ENCODE measurements at places on chromosomes 7 and 10.

- no peak for DNase-seq
Measured at GRCh38 chr10:114508376-114508775, 104.1 kb upstream of the AFAP1L2 start.

DNA sequence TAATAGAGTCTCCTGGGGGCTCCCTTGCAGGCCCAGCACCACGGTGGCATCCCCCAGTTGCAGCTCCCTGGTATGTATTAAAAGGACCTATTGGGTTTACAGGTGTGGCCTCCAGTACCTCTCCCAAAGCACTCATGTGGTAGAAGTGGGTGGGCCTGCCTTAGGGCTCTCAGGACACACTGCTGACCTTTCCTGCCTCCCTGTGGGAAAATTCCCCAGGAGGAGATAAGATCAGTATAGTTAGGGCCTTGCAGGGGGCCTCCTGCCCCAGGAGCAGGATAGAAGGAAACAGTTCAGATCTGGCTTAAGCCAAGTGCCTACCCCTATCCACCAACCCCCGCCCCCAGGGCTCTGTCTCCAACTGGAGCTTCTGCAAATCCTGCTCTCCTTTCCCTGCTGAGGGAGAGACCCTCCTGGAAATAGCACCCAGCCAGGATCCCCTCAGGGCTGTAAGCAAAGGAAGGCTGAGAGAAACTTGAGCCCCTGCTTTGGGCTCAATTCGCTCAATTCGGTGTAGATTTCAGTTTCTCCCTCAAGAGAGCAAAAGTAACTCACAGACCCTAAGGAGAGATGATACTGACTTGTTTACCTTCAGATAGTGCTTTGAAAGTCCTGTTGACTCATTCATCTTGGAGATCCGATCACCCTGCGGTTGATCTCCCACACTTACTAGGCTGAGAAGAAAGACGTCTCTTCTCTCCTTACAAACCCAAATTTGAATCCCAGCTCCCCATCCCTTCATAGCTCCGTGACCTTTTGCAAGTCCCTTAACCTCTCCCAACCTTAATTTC lies 130.6 kb downstream of the WDR11 start:
- DNase-seq, result no peak

GRCh38 chr10:120327675-120328074 lies 129.4 kb upstream of the PLPP4 start:
- no peak for DNase-seq

DNA sequence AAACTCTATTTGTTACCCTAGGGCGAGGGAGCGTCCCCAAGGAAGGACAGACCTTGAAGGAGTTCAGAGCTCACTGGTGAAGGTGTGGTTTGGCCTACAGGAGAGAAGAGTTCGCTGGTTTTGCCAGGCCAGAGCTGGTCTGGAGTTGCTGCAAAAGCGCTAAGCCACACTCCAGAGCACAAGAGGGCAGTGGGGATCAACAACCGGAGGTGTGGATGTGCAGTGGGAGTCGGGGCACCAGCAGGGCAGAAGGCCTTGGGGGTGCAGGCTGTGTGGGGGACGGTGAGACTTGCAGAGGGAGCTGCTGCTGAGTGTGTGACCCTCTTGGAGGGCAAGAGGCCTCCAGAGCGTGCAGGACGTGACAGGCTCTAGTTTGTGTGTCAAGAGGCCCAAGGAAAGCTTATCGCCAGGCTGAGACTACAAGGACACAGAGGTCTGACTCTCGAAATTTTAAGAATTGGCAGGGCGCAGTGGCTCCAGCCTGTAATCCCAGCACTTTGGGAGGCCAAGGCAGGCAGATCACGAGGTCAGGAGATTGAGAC lies 14.3 kb upstream of the CUL1 start:
- no peak for DNase-seq

GRCh38 chr10:103598654-103599115 lies 105.2 kb downstream of the NEURL1 start:
- DNase-seq, result no peak

- no peak for DNase-seq
Measured at GRCh38 chr10:95655571-95656290, 780 bp downstream of the ALDH18A1 start.

DNA sequence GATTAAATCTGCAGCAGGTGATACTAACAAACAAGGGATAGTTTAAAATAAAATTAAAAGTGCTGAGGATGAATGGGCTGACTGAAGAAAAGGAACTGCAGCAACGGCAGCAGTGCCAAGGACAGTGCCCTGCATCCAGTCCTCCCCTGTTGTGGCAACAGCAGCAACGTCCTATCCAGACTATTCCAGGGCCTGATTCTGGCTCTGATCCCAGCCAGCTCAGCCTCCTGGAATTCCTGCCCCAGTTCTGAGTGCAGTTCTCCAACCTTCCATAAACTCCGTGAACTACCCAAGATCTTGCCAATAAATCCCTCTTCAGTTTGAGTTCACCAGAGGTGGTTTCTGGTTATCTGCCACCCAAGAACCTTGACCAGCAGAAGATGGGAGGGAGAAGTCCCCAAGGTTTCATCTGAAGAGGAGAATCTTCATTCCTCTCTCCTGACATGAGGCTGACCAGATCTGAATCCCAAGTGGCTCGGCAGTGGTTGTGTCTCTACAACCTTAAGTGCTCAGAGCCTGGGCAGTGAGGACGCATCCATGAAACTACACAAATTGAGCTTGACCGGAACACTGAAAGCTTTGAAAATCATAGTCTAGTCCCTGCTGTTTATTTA lies 115.8 kb downstream of the SORBS1 start:
- no peak for DNase-seq

GRCh38 chr10:92627845-92628480 lies 35.0 kb downstream of the KIF11 start:
- DNase-seq, result no peak

- DNase-seq, result no peak
Measured at GRCh38 chr7:69883399-69883891, 285.2 kb downstream of the AUTS2 start.

DNA sequence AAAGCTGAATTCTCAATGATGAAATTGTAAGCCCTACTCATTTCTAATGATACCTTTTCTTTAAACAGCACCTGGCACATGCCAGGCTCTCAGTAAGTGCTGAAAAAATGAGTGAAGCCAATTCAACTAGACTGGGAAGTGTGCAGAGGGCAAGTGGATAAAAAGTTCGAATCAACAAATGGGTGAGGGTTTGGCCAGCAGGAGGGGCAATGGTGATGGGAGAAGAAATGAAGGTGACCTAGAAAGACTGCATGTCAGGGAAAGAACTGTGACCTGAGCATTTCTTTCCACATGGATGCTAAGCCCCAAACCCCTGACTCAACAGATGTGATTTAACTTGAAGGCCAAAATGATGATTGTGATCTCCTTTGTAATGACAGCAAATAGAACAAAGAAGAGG lies 54.6 kb downstream of the DKK1 start:
- DNase-seq, result no peak

- no peak for DNase-seq
Measured at GRCh38 chr7:84848219-84848973, 338.5 kb downstream of the SEMA3D start.

DNA sequence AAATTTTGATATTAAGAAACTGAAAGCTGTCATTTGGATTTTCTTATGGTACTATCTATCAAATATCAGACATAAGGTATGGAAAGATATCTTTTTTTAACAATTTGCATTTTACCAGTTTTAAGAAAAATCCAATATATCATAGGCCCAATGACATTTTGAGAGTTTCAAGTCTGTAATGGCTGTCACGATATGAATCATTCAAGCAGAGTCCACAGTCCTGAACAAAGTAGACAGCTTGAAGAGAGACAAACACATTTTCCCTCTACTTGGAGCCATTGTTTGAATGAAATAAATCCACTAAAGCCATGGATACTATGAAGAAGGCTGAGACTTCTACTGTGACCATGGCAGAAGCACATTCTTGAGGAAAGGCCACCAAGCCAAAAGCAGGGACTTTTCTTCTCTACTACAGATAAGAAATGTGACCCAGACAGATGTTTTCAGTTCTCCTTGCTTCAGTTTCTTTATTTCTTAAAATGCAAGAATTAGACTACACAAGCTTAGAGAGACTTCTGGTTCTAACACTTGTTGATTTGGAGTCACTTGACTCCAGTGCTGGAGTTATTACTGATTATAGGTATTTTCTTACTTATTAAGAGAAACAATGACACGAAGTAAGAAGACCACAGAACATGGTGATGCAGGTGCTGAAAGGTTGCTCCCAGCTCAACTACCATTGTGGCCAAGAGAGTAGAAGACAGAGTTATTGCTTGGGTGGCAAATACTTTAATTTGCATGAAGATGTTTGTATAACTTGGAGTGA lies 429.1 kb downstream of the KIF20B start:
- no peak for DNase-seq

DNA sequence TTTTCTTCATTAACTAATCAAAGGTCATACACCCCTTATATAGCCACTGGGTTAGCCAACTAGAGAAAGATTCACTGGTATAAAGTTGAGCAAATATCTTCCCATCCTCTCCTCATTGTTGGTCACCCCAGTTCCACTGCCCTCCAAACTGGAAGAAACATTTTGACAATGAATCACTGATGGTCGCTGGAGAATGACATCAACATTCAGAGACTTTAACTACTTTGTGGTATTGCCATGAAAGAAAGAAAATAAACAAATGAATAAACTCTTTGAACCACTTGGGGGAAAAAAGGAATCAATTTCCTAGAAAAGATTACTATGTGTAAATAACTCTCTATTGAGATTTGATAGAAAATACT lies 23.4 kb downstream of the HYCC1 start:
- no peak for DNase-seq

GRCh38 chr10:6505300-6505699 lies 74.8 kb downstream of the PRKCQ start:
- no peak for DNase-seq

DNA sequence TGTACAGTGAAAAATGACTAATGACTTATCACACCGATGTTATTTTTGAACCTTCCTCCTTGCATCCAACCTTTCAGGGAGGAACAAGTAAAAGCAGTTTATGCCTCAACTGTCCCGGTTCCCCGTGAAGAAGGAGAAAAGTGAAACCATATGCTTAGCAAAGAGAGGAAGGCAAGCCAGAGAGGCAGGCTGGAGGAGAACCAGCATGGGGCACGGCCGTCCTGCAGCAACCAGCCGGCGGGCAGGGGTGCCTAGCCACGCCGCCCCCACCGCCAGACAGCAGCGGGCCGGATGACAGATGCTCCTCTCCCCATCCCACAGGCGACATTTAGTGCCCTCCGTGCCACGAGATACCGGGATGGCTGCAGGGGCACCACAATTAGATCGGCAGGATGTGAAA lies 421.4 kb upstream of the MGMT start:
- DNase-seq, result no peak

- no peak for DNase-seq
Measured at GRCh38 chr7:5633161-5634106, 148.0 kb downstream of the RNF216 start.

GRCh38 chr10:107444443-107444842 lies 279.9 kb upstream of the SORCS1 start:
- DNase-seq, result no peak

- no peak for DNase-seq
Measured at GRCh38 chr10:88297103-88297502, 286.0 kb downstream of the RNLS start.

- DNase-seq, result no peak
Measured at GRCh38 chr7:117385363-117386109, 41.8 kb downstream of the ASZ1 start.

DNA sequence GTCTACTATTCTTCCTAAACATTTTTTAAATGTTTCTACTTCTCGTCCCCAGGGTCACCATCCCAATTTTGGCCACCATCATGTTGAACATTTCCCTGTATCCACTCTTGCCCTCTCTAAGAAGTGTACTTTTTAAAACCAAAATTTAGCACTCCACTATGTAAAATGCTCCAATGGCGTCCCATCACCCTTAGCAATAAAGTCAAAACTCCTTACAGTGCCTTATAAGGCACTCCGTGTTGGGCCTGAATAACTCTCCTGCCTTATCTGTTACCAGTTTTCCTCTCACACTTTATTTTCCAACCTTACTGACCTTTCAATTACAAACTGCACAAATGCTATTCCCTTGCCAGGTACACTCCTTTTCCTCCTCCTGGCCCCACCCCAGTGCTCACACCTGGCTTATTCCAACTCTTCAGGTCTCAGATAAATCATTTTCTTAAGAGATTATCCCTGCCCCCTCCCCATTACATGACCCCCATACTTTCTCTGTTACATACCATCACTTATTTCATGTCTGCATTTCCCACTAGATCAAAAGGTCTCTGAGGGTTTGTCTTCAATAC lies 1.3 kb downstream of the TMEM168 start:
- no peak for DNase-seq

DNA sequence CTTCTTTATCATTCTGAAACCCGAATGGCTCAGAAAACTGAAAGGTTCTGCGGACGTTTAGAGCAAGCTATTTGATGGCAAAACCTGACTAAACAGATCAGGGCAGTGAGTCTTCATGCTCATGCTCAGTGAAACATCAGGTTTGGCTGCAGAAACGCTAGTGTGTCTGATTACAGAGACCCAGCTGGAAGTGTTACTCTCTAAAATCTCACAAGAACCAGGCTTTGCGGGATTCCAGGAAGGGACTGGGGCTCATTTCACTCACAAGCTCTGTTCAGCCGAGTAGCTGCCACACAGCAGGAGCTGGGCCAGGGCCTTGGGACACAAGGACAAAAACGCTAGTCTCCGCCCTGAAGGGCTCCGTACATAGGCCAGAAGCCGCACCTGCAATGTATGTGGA lies 2.9 kb downstream of the PITRM1 start:
- DNase-seq, result no peak

DNA sequence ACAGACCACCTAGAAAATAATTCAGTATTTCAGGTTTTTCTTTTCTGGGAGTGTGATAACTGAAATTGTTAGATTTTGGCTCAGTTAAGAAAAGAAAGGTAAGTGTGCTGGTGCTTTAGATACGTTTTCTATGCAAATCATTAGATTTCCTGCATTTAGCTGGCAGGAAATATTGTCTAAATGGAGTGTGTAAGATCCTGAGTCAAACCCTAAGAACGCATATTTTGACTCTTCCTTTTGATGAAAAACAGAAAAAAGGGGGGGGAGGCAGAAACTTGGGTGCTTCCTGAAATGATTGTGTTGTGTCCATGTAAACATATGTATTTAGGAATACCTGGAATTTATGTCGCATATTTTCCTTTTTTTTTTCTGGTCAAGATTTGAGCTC lies 1.2 kb downstream of the GRK5 start:
- DNase-seq, result no peak

DNA sequence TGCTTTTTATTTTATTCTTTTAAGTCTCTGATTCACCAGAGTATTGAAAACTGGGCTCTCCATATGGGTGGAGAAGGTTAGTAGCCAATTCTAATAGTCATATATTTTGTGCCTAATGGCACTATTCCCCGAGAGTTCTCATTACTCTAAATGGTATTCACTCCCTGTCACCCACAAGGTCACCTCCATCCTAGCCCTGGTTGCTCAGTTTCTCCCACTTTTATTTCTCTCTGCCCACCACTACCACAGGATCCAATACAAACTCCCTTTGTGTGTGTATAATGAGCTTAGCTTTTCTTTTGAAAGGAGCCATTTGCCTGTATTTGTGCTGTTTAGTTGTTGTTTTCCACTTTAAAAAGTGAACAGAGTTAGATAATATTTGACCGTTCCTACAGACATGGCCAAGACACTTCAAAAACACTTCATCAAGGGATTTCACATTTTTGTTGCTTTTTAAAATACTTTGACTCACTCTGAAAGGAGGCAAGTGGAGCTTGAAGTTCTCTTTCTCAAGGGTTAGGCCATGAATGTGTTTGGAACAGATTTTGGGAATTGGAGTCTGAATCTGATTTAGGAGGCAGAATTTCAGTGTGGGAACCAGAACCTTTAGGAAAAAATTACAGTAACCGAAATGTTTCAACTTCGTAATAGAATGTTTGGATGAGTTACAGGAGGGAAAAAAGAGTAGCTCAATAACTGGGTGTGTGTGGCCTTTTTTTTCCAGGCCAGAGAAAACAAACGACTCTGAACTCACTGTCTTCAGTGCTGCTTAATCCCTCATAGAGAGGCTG lies 321.3 kb downstream of the BICC1 start:
- no peak for DNase-seq

GRCh38 chr7:125834421-125834820 lies 904.8 kb upstream of the POT1 start:
- no peak for DNase-seq
